Activated gamma-delta T cell treated with anti-CD3 and anti-CD28 coated beads, Interleukin-2, amount 50 U/mL, for 16 hours (primary cell): ENCODE measurements at places on chromosomes 4 and X.

DNA sequence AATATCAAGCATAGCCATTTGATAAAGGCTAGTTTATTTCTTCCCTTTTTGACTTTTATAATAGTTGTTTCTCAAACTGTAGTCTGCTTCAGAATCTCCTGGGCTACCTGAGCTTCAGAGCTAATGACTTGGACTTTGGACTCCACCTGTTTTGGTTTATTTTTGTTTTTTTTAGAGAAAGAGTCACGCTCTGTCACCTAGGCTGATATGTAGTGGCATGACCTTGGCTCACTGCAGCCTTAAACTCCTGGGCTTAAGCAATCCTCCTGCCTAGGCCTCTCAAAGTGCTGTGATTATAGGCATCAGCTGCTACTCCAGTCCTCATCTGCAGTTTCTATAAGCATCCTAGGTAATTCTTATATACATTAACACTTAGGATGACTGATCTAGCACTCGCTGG, 90.5 kb downstream of the DDIT4L start:
- no peak for DNase-seq

- DNase-seq: no peak
Observed at GRCh38 chr4:184066584-184067300, 150.9 kb downstream of the ENPP6 start.

- DNase-seq: no peak
Observed at GRCh38 chr4:21763855-21764254, 184.7 kb downstream of the KCNIP4 start.

GRCh38 chr4:124325690-124326089, 386.8 kb downstream of the ANKRD50 start:
- DNase-seq: no peak

- DNase-seq: no peak
Observed at GRCh38 chr4:145044341-145044740, 53.7 kb downstream of the ANAPC10 start.

GRCh38 chr4:44679060-44679459, 840 bp downstream of the GUF1 start:
- DNase-seq: no peak

DNA sequence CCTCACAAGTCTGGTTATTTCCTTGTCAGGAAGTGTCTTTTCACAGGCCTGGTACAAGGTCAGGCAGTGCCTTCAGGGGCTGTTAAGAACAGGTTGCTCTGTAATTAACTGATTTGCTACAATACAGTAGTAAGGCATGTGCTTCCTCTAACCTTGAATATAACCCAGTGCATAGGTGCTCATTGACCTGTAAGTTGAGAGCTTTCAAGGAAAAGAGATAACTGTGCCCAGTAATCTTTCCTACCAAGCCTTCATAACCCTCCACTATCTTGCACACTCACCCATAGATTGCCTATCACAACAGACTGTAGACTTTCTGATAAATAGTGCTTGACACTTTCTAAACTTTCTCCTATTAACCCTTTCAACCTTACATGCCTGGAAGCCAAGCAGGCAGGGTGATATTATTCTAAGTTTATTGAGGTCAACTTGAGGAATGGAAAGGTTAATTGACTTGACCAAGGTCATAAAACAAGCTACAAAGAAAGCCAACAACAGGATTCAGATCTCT, 148.1 kb downstream of the PPARGC1A start:
- no peak for DNase-seq

DNA sequence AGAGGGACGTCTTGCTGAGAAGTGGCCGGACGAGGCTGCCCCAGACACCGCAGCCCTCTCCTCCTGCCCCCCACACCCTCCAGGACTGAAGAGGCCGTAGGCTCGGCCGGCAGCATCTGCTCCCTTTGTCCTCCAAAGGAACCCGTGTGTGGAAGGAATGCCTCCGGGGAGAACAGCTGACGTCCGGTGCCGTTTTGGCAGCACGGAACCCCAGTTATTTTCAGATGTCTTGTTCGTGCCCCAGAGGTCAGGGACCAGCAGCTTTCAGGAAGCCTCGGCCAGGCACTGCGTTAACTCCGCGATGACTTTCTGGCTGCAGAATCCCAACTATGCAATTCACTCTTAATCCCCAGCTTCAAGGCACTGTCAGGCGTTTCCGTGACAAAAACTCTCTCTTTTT, 10.9 kb upstream of the PPP2R3B start:
- no peak for DNase-seq

DNA sequence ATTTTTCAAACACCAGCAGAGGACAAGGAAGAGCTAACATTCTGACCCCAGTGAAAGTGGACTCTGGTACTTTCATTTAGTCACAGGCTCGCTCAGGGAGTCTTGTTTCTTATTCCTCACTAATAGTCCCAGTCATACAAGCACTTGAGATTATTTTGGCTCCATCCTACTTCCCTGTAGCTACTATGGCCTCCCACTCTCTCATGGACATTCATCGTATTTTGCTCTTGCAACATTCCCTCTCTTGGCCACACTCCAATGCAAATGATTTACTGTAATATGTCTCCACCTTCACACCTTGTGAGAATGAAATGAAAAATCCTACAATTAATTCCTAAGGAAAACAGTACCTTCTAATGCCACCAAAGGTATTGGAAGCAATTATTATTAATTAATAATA, 21.3 kb downstream of the PLRG1 start:
- DNase-seq: no peak

DNA sequence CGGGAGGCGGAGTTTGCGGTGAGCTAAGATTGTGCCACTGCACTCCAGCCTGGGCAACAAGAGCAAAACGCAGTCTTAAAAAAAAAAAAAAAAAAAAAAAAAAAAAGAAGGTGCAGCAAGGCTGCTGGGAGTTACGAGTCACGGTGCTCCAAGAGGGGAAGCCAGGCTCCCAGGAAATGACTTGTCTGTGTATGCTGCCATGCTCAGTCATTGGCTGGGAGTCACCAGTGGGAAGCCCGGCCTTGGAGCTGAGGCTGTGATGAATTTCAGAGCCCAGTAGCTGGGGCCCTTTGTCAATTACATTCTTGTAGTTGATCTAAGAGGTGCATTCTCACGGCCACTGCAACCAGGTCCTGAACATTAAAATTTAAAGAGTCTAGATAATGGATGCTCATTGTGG, 1105.1 kb upstream of the TENM3 start:
- DNase-seq: no peak

DNA sequence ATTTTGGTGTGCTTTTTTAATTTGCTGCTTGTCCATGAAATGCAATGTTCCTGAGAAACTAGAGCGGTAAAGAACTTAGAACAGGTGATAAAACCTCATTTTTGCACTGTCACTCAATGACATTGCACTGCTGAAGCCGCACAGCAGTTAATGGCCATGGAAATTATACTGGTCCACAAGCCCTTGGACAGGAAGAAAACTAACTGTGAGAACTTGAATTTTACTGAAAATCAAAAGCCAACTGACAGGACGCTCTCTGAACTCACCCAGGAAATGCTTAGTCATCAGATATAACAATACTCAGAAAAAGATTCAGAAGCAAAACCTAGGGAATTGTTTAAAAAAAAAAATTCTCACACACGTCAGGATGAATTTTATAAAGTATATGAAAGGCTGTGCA, 246.4 kb upstream of the SLC7A11 start:
- DNase-seq: no peak

DNA sequence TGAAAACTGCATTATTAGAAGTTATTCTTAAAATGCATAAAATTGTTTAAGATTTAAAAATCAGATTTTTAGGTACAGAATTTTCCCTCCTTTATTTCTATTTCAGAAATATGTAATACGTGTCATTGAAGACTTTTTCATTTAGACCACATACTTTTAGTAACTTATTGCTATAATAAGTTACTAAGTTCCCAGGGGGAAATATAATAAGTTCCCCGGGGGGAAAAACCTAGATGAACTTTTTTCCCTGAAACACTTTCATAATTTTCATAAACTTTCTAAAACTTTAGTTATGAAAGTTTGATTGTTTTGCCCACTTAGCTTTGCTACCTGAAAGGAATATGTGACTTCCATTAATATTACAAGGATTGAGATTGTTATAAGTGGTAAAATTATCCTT, 1341.5 kb upstream of the IGFBP7 start:
- no peak for DNase-seq

DNA sequence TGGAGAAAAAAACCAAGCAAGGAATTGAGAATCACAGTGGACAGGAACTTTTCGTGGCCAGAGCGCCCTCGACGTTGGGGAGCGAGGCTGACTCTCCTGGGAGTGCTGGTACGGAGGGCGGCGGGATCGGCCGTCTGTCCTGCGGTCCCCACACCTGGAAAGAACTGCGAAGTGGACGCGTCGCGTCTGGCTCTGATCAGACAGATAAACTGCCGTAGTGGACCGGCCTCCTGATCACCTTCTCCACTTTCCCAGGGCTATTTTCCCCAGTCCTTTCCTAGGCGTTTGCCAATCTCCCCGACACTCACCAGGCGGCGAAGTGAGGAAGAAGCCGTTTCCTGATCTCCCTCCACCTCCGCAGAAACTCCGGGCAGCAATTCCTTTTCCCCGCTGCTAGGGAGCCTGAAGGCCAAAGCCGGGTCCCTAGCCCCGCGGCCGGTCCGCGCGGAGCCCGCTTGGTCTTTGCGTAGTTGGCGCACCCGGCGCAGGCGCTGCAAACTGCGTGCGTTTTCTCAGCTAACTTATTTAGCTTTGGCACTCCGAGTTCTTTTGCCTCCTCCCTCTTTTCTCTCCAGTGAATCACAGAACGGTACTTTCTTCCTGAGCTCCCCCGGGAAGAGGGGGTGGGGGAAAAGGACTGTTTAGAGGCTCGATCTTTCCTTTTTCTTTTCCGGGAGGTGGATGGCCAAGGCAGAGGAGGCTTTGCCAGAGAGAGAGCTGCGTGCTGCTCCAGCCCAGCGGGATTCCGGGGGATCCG, at the start of gene ARSJ:
Gene ARSJ (minus strand): TSS at position 500 of the 757 bp plus-strand sequence. CDS start 813 bp downstream, outside the sequence.
- DNase-seq: no peak
